SHP77 treated with DMSO at 0.1 percent for 48 hours (cell line): ENCODE measurements at places on chromosomes 5 and 9.

DNA sequence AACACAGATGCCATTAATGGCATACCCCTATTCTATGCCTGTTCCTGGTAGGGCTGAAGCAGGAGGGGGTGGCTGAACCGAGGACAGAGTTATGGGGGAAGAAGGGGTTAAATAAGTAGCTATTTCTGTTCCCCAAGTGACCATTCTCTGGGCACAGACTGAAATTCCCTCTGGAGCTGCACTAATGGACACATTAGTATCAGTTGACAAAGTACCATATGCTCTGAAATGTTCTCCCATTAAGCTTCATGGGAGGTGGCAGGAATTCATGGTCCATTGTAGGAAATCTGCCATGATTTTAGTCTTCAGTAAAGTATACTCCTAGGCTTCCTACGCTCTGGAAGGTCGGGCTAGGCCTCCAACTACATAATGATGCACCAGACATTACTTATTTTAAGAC is 10.5 kb upstream of the FRMPD1 start:
- no peak for DNase-seq

DNA sequence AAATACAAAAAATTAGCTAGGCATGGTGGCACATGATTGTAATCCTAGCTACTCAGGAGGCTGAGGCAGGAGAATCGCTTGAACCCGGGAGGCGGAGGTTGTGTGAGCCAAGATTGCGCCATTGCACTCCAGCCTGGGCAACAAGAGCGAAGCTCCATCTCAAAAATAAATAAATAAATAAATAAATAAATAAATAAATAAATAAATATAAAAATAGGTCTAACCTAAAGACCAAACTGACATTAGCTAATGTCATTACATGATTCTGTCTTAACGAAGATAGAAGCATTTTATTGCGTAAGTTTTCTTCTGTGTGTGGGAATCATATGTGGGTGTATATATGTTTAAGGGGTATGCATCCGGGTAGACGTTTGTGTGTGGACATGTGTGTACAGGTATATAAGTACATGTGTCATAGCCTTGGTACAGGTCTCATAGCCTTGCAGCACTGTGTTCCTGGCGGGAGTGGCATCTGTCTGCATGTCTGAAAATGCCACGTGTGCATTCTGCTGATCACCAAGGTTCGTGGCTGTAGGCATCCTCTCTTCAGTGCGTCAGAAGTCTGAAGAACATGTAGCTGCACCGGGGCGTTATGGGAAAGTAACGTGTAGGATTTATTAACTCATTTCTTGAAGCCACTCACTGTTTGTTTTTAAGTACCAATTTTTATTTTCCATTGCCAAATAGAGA is 298.1 kb downstream of the NR3C1 start:
- no peak for DNase-seq

- DNase-seq = no peak
Measured at GRCh38 chr9:112725961-112726360, 8.0 kb upstream of the INIP start.

DNA sequence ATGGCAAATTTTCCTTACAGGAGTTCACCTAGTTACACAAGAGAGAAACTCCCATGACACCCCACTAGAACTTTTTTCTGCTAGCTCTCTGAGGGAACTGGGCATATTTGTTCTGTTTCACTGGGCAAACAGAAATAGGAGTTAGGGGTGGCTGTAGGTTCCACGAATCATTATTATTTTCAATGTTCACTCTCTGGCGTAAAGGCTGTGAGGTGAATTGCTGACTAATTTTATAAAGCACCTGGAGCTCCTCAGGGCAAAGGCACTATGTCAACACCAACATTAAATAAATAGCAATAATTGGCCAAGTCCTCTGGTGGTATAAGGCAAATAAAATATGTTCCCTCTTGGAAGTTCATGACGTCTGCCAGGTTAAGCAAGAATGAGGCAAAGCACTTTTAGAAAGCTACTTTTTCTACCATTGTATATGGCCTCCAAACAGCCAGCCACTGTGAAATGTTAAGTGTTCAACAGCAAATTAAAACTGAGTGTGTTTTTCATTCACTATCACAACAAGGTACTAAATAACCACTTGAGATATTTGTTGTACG is 344.6 kb downstream of the PDE4D start:
- peak; percentile 93 for DNase-seq

DNA sequence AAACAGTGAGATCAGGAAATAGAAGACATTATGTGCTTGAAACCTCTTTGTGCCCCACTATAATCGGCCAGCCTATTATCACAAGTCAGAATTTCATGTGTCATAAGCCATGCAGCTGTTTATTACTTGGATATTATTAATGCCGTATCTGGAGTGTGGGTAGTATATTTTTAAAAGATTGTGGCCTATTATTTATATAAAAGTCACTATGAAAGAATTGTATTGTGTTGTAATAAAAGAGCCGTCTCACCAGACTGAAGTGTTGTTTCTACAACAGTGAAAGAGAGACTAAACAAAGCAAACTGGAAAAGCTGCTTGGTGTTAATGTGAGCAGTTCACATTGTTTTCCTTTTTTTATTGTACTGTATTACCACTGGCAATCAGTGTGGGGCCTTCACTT is 449.1 kb downstream of the PSAT1 start:
- no peak for DNase-seq

- no peak for DNase-seq
Measured at GRCh38 chr5:124736082-124736804, 10.2 kb downstream of the ZNF608 start.

DNA sequence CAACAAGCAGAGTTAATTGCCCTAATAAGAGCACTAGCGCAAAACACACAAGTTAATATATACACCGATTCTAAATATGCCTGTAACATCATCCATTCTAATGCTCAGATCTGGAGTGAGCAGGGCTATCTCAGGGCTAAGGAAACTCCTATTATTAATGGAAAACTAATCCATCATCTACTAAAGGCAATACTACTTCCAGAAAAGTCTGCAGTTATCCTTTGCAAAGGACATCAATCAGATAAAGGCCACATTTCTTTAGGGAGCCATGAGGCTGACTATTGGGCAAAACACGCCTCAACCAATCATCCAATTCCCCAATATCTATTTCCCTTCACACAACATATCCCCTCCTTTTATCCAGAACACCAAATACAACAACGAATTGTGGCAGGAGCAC is 1032.3 kb upstream of the NUDT12 start:
- no peak for DNase-seq

GRCh38 chr5:31408814-31409213 is 123.1 kb downstream of the DROSHA start:
- DNase-seq = no peak

GRCh38 chr9:11414241-11414640 is 801.4 kb upstream of the PTPRD start:
- DNase-seq = no peak

DNA sequence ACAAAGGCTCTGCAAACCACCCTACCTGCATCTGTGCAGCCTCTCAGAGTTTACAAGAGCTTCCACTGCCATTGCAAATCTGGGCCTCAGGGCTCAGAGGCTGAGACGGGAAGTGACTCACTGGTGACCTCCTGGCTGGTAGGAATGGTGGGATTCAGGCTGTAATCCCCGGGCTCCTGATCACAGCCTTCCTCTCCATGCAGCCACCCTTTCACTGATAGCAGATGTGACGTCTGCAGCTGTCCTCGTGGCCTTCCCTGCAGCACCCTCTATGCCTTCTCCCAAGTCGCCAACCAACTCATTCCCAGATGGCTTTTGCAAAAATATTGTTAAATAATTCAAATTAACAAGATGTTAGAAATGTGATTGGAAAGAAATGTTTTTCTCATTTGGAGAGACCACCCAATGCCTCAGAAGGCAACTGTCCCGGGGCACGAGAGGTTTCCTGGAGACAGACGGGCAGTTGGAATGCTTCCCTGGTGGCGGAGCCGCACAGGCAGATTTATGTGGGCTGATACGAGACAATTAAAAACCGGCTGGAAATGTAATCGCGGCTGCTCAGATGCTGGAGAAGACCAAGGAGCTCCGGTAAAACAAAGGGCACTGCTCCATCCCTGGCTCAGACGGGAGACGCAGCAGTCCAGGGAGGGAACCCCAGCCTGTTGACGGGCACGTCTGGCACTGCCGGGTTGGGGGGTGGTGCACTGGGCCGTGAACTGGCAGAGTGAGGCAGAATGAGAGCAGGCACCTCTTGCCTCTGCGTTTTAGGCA is 34.4 kb upstream of the SLC25A51 start:
- no peak for DNase-seq

DNA sequence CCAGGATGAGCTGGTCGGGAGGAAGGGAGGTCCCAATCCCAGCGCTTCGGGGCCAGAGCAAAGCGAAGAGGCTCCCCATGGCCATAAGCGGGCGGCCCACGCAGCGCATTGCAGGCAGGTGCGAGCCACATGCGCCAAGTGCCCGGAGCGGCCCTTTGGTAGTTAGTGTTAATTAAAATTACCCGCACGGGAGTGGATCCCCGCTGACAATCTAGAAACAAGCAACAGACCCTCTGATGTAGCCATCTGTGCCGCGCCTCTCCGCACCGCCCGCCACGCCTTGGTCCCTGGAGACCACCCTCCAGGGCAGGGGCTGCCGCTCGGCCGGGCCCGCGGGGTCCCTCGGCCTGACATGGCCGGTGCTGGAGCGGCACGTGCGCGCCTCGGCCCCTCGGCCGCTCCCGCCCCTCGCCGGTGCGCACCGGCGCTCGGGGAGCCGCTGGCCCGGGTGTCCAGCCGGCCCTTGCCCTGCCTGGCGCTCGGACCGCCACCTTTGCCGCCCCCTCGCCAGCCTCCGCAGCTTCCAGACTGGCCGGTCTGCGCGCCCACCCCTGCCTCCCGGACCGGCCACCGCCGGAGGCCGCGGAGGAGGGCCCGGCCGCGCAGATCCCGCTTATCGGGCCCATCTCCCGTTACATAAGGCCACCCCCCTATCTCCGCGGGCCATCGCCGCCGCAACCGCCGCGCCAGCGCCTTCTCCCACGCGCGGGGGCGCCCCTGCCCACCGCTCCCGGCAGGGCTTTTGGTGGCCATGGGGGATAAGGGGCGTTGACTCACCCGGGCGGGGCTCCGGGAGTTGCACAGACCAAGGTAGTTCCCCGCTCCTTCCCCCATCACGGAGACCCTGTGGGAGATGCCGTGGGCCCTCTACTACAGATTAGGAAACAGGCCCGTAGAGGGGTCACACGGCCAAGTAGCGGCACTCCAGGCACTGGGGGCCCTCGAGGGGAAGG is 1.9 kb upstream of the IL13 start:
- no peak for DNase-seq

- no peak for DNase-seq
Measured at GRCh38 chr5:8912106-8912505, 633.8 kb downstream of the SEMA5A start.

DNA sequence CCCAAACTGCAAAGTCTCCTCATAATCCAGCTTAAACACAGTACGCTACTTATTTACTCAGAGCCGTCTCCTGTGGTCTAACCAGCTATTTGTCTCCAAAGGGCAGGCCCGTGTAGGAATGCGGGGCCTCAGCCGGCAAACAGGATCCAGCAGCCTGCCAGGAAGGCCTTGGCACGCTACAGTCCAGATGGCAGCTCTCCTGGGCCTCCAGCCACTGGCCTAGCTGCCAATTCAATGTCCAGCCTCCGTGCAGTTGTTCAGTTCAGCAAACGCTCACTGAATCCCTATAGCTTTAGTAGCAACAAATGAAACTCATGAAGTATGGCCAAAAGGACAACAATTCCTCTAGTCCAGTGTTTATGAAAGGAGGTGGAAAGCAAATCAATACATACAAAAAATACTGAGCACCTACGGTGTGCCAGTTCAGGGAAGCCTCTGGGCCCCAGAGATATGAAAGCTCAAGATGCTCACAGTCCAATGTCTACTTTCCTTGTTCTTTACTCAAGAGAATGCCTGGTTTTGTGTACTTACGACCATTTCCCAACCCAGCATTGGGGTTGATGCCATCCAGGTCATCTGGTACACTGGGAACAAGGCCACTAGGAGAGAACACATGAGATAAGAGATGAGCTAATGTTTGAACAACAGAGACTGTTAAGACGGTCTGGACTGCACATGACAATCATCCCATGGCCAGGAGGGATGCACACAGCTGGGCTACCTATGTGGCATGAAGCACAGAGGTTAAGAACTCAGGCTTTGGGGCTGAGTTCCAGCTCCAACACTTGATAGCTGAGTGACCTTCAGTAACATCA is 8.3 kb downstream of the CDK5RAP2 start:
- DNase-seq = no peak

DNA sequence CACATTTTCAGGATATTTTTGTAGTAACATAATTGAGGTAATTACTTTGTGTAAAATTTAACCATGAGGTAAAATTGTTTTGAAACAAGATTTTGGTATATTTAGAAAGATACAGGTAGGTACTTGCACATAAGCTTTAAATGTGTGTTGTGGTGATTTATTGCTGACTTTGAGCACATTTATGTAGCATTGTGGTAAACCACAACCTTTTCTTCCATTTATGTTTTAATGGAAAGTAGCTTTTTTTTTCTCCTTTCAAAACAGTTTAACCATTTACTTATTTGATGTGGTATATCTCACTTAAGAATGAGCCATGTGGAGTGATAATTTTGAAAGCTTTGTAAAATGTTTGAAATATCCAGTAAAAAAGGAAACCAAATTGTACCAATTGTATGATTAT is 35.6 kb downstream of the FCHO2 start:
- no peak for DNase-seq

DNA sequence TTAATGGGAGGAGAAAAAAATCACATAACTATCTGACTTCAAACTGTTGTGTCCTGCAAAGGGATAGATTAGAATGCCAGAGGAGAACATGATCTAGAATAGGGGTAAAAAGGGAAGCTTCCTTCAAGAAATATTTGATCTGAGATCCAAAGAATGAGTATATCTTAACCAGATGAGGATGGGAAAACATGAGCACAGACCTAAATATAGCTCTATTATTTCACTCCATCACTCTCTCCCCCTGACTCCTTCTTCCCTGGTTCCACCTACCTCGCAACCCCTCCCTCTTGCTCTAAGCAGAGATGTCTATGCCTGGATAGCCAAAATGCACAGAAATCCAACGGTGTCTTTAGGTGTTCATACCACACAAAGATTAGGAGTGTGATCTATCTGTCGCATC is 36.4 kb downstream of the NR4A3 start:
- DNase-seq = no peak

- DNase-seq = no peak
Measured at GRCh38 chr5:167481345-167481744, 810.1 kb upstream of the WWC1 start.

DNA sequence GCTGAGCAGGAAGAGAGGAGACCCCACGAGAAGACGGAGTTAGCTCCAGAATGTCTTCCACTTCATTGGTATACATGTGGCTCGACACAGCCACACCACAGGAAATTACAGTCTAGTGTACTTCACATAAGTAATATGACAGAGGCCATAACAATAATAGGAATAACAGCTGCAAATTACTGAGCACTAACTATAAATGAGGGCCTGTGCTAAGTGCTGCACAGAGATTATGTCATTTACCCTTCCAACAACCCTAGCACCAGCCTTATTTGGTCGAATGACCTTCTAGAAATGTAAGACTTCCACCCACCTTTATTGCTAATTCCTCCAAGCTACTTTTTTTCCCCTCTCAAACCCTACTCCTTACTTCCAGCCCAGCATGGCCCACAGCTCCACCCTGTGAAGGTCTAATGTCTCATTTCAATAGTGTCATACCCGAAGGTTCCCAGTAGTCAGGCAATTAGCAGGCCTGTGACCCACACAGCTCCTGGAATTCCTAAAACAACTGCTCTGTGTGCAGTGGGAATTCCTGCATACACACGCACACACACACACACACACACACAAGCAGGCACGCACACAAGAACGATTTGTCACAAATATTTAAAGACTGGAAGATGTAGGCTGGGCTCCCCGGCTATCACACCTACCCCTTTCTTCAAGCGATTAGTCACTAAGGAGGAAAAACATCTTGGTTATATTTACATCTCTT is 134.5 kb downstream of the FRMD3 start:
- DNase-seq = no peak
